ENCODE measurements at places on chromosomes 2 and 18. TPM values are rescaled to one million over a fixed set of nuclear protein-coding genes. Genes with fewer than 3 reads are reported as not detected.

DNA sequence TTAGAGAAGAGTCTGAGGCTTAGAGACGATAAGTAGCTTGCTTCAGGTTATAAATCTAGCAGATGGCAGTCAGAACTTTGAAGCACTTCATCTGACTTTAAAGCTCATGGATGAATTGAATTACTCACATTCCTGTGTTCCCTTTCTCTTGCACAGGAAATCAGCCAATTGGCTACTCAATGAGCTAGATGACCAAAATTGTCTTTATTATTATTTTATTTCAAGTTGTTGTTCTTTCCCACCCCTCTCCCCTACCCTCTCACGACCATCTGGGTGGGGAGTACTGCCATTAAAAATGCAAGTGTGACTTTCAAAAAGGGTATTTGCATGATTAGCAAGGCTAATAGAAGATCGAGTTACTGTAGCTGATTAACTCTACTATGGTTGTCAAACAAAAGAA, 491.1 kb downstream of the NR4A2 start:
- no peak for DNase-seq

GRCh38 chr2:219116776-219117646, 43.6 kb downstream of the NHEJ1 start:
- no peak for DNase-seq

GRCh38 chr2:118644190-118644589, 203.3 kb downstream of the EN1 start:
- no peak for DNase-seq

HOXD12 gene
- total RNA-seq, result not detected

GRCh38 chr2:203534621-203535077, 452 bp downstream of the RAPH1 start:
- peak; percentile 24 for DNase-seq

DNA sequence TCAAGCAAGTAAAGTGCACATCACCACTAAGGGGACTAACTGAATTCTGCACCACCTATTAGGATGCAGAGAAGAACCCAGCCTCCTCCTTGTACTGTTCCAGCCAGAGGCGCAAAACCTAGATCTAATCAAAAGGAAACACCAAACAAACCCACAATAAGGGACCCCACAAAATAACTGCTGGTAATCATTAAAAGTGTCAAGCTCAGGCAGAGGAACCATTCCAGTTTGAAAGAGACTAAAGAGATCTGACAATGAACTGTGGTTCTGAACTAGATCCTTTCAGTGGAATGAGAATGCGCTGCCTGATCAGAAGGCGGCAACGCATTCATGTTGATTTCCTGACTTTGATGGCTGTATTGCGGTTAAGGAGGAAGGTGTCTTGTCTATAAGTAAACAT, 16.8 kb downstream of the HDLBP start:
- no peak for DNase-seq

- no peak for DNase-seq
Observed at GRCh38 chr2:173159791-173160463, 84.3 kb downstream of the MAP3K20 start.

GRCh38 chr2:180715044-180715443, 265.4 kb upstream of the UBE2E3 start:
- no peak for DNase-seq

- DNase-seq, result no peak
Observed at GRCh38 chr18:3930126-3931012, 480.4 kb downstream of the TGIF1 start.

DNA sequence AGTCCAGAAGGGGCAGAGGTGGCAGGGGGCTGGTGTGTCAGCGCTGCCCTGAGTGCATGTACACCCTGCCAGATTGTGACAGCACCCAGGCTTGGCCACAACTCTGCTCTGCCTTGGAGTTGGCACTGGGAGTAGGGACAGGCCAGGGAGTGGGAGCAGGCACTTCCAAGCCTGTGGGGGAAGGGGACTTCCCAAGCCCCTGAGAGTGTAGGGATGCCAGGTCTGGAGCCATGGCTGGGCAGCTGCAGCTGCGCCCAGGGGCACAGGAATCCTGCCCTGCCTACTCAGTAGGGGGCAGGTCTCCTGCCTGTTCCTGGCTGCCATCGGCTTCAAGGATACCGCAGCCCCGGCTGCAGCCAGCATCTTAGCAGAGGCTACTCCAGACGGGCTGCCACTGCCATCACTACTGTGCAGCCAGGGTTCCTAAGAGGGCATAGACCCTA, 109.4 kb downstream of the CALCRL start:
- DNase-seq, result no peak

GRCh38 chr2:223681125-223681524, 79.0 kb upstream of the SCG2 start:
- DNase-seq, result no peak

GRCh38 chr2:41446266-41446665, 601.6 kb upstream of the PKDCC start:
- DNase-seq, result no peak

CSRNP3 gene
- total RNA-seq, result not detected

XRCC5 gene
- 452 TPM for total RNA-seq

GRCh38 chr2:216194013-216194412, 84.9 kb downstream of the XRCC5 start:
- no peak for DNase-seq

POLR1A gene
- total RNA-seq, result 61.8 TPM

ASAP2 gene
- 0.74 TPM for total RNA-seq

C2orf72 gene
- 0.96 TPM for total RNA-seq

DNA sequence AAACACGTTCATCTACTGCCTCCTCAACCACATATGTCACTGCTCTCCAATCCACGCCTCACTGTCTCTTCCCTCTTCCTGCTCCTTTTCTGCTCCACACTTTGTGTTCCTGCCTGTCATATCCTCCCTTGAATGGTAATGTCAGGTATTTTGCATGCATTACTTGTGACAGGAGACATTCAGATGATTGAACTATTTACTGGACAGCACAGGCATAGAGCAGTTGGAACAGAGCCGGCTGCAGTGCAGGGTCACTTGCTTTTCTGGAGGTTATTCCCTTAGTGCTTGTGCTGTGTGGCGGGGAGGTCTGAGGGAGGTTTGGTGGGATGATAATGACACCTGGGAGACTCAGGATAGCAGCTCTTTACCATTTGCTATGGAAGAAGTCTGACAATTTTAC, 93.8 kb downstream of the LTBP1 start:
- DNase-seq, result no peak

E2F6 gene
- 16.8 TPM for total RNA-seq

- no peak for DNase-seq
Observed at GRCh38 chr2:67260343-67261277, 136.5 kb upstream of the ETAA1 start.

- DNase-seq, result no peak
Observed at GRCh38 chr18:68713131-68713530, 1.8 kb downstream of the TMX3 start.

DNA sequence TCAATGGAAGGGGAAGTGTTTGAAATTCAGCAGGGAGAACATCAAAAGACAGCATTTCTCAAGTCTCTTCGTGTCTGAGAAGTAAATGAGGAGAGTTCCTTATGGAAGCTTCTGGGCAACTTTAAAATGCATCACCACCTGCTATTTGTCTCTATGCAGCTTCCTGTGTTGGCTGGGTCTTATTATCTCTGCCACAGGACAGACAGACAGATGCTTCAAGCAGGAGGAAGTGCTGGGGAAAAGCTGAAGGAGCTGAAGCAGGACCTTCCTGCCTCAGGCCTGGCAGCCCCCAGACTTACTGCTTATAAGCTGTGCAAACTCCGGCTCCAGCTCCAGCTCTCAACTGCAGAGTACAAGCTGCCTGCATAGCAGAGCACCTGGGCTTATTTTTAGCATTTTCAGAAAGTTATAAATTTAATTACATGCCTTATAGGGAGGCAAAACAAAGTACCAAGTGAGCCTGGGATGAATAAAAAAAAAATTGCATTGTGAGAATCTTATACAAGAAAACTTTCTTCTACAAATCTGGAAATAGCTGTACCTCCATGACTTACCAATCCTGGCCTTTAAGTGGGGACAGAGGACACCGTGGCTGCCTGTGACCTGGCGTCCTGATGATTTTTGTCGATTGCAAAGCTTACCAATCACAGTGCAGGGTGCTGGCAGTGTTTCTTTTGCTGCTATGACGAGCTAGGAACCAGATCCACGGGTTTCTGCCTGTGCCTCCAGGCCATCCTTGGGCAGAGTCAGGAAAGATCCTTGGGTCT, 206.3 kb downstream of the SEPTIN10 start:
- no peak for DNase-seq

GRCh38 chr18:55252901-55253300, 293.6 kb upstream of the CCDC68 start:
- no peak for DNase-seq
